ENCODE measurements at places on chromosomes 7 and 10.
A peak's percentile ranks its signal among the peaks of the same experiment; 100 is the strongest.

- DNase-seq: no peak
Observed at GRCh38 chr7:7585241-7585928, 18.7 kb downstream of the MIOS start.

DNA sequence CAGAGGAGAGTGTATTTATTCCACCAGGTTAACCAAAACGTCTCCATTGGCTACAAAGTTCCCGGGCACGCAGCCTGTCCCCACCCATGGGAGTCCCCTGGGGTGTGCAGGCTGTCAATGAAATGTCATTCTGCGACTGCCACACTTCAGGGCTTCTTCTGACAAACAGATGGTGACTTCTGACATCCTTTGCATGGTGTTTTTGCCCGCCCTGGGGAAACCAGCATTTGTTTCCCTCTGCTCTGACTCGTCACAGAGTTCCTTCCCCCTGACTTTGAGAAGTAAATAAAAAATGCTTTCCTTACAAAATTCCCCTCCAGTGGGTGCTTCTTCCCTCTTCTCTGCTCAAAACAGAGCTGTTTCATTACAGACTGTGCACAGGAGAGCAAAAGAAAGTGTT lies 38.2 kb downstream of the TNS3 start:
- no peak for DNase-seq

GRCh38 chr7:66281678-66282590 lies 76.8 kb downstream of the TPST1 start:
- peak; percentile 50 for DNase-seq

- DNase-seq: no peak
Observed at GRCh38 chr7:52107355-52107754, 790.7 kb upstream of the COBL start.

DNA sequence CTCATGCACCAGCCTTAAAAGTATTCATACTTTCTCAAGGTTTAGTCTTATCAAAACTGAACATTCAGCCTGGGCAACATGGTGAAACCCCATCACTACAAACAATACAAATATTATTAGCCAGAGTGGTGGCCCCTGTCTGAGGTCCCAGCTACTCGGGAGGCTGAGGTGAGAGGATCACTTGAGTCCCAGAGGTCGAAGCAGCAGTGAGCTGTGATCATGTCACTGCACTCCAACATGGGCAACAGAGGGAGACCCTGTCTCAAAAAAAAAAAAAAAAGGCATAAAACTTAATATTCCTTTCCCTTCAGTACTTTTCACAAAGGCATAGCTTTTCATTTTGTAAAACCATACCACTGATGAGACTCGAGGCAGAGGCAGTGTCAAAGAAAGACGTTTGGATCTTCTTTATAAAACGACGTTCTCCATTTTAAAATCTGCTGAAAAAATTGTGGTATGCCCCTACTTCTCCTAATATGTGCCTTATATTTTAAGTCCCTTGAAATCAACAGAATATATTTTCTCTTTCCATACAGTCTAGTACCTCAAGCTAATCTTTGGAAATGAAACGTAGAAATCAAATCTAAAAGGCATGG lies 1.9 kb downstream of the NSUN6 start:
- DNase-seq: no peak

- DNase-seq: no peak
Observed at GRCh38 chr10:12780634-12781601, 220.6 kb downstream of the CCDC3 start.

DNA sequence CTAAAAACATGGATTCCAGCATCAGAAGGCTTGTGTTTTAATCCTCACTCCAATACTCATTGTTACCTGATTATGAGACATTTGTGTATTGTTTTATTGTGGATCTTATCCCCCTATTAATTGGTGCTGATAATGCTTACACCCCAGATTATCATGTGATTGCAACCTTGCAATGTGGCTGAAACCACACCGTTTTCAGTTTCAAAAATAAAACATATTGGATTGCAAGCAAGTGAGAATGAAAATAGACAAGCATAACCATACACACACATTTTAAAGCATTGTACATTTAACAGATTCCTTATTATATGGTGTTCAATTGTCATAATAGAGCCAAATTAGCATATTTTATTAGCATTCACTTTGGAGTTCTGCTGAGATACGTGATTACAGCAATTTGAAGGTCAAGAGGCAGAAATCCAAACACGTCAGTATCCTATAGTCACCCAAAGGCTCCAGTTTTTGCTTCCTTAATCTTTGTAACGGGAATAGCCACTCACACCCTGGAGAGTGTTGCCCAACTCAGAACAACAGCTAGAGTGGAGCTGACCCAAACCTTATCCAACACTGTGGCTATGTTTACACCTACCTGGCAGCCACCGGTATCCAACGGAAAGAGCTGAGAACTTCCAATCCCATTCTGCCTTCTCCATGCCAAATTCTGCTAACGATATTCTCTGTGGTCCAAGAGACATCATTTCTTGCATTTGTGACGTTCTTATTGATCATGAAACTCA lies 317.1 kb upstream of the KLF6 start:
- no peak for DNase-seq

DNA sequence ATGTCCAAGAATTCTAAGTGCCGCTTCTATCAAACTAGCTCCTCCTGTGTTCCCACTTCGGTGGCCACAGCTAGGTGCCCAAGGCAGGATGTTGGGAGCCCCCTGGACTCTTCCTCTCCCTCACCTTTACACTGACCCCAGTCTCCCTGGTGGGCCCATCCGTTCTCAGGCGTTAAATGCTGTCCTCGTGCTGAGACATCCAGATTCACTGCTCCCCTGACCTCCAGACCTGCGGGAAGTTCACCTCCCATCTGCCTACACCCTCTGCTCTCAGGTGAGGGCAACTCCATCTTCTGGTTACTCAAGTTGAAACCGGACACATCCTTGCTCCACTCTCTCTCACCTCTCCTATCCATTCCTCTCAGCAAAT lies 114.3 kb downstream of the ARHGAP22 start:
- DNase-seq: no peak

- DNase-seq: no peak
Observed at GRCh38 chr7:122972056-122972455, 23.4 kb downstream of the TAS2R16 start.

DNA sequence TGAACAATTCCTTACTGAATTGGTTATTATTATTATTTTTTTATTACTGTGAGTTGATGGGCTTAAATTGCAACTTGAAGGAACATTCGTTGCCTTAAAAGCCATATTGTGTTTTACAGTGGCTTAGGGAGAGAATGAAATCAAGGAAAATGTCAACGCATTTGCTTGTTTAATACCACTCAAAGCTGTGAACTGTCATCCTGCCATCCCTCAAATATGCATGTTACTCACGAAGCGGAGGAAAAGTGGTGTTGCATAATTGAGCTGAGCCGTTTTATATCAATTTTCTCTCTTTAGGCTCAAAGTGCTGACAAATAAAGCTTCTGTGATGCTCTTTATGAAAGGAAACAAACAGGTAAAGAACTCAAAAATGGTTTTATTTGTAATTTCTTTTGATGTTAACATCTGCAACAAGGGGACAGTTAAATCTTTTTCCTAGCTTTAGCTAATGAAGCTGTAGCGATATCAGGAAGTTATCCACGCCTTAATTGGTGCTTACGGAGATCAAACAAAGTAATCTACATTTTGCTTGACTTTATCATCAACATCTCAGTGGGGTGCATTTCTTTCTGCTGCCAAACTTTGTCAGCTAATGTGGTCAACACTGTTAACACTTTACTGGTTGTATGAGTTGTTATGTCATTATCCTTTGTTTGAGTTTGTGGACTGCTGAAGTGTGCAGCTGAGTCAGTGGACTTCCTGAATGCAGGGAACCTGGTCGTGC lies 33.1 kb downstream of the GLRX3 start:
- no peak for DNase-seq

- DNase-seq: peak; percentile 16
Observed at GRCh38 chr7:23020742-23021401, 6.9 kb upstream of the HYCC1 start.

DNA sequence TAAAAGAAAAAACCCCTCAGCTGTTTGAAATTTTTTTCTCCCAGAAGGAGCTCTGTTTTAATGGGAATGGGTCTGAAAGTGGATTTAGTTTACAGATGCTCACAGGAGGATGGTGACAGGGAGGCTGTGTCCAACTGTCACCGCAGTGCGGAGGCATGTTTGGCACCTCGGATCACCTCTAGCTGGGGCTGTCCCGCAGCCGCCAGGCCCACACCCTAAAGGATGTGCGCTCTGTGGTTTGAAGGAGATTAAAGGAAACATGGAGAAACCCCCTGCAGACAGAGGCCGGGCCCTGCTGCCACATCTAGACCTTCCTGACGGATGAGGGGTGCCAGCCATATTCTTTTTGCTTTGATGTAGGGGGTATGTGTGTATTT lies 160.6 kb downstream of the DNAJB6 start:
- no peak for DNase-seq

DNA sequence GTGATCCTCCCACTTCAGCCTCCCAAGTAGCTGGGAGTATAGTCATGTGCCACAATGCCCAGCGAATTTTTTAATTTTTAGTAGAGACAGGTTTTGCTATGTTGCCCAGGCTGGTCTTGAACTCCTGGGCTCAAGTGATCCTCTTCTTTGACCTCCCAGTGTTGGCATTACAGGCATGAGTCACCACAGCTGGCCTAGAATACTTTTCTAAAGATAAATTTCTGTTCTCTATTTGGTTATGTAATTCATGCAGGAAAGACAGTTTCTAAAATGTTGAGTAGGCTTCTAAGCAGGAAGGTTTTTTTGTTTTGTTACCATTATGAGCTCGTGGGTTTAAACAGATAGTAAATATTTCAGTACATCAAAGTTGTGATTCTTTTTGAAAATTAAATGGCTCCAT lies 5.0 kb downstream of the RBAK start:
- no peak for DNase-seq

DNA sequence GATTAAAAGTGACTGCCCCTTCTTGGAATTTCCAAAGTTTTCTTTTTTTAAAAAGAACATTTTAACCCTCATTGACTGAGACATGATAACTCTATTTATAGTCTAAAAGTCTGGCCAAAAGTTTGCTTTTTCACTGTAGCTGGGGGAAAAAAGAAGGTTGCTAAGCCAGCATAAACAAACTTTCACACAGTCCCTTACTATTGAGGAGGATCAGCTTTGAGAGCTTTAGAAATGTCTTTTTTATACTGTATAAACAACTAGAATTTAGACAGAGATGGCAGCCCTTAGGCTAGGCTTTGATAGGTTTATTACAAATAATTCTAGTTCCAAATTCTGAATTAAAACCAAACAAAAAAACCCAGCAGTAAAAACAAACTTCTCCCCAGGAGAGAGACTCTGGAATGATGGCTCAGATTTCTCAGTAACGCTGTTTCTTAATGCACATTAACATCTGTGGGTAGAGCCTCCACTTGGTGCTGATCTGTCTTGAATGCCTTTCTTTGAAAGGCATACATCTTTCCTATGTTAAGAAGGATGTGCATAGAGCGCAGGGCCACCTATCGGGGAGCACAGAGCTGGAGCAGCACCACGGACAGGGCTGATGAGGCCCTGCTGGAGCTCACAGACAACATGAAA lies 100.9 kb upstream of the PDLIM1 start:
- DNase-seq: no peak

Data from T1000 (cell line).